ENCODE measurements at places on chromosomes 2 and 18. TPM values are rescaled to one million over a fixed set of nuclear protein-coding genes. Genes with fewer than 3 reads are reported as not detected.

The FEZ2 gene
- total RNA-seq = 85.9 TPM

The MYCN gene
- total RNA-seq = not detected

The MAP3K19 gene
- total RNA-seq = not detected

The GKN1 gene
- not detected for total RNA-seq

The TNS1 gene
- 273 TPM for total RNA-seq

The DIPK1C gene
- not detected for total RNA-seq

The CERKL gene
- total RNA-seq = under 0.01 TPM

The CDK5R2 gene
- total RNA-seq = not detected

The SEH1L gene
- total RNA-seq = 62.9 TPM

The CCDC74B gene
- total RNA-seq = 2.3 TPM

The SCYGR4 gene
- not detected for total RNA-seq

The CHAC2 gene
- 1.7 TPM for total RNA-seq

The EMILIN2 gene
- 11.0 TPM for total RNA-seq

The CYP26B1 gene
- total RNA-seq = 0.19 TPM

The RGPD3 gene
- 0.85 TPM for total RNA-seq

The ARHGEF33 gene
- total RNA-seq = 0.85 TPM

The REG1B gene
- total RNA-seq = not detected

The GCA gene
- total RNA-seq = 6.2 TPM

The SYT4 gene
- not detected for total RNA-seq

The TEKT4 gene
- total RNA-seq = not detected

Data from regular cardiac myocyte (primary cell).